Panc1 (cell line): ENCODE measurements at places on chromosomes 3 and 15.

GRCh38 chr15:24076090-24076784 is 389.1 kb upstream of the NDN start:
- no peak for DNase-seq

- no peak for DNase-seq
Observed at GRCh38 chr15:67946701-67947100, 106.9 kb upstream of the RNU6-1 start.

- DNase-seq, result no peak
Observed at GRCh38 chr15:43008150-43008549, 87.6 kb upstream of the TTBK2 start.

DNA sequence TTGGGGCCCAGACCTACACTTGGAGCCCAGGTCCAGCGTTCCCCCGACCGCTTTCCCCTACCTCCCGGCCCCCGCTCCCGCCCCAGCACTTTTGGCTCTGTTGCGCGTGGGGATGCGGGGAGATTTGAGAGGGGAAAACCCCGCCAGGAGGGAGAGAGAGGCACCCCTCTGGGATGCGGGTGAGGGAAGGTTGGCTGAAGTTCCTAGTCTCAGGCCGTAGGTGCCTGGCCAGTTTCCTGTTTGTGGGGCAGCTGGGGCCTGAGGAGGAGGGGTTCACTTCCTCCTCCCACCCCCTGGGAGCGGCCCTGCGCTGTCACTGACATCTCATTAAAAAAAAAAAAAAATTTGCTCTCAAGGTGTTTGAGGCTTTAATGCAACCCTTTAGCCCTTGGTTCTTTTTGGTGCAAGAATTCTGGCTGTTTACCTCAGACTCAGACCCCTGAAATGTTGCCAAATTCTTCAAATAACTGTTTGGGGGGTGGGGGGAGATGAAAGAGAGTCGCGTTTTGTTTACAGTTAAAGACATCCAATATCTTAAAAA is 2.6 kb downstream of the FAM43A start:
- DNase-seq, result no peak
